Stimulated activated CD4-positive, alpha-beta T cell treated with anti-CD3 and anti-CD28 coated beads, Interleukin-2, amount 100 ng/mL, for 4 hours (primary cell): ENCODE measurements at places on chromosomes 16 and 17.
A peak's percentile ranks its signal among the peaks of the same experiment; 100 is the strongest.

- no peak for DNase-seq
Observed at GRCh38 chr16:76574651-76575050, 297.4 kb downstream of the CNTNAP4 start.

DNA sequence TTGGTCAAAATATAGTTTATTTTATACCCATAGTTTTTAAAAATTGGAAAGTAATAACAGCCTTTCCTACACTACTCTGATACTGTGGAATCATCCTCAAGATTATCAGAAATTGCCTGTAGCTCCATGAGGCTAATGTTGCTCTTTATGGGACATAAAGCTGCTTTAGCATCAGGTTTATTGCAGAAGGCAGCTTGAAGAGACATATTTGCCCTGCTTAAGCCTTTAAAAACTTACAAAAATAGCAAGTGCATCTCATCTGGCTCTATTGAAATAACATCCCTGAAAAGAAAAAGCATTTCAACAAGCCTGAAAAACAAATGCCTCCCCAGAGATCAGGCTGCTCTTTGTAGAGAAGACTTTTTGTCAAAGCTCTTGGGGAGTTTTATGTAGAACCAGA is 142.9 kb upstream of the MON1B start:
- DNase-seq = no peak

DNA sequence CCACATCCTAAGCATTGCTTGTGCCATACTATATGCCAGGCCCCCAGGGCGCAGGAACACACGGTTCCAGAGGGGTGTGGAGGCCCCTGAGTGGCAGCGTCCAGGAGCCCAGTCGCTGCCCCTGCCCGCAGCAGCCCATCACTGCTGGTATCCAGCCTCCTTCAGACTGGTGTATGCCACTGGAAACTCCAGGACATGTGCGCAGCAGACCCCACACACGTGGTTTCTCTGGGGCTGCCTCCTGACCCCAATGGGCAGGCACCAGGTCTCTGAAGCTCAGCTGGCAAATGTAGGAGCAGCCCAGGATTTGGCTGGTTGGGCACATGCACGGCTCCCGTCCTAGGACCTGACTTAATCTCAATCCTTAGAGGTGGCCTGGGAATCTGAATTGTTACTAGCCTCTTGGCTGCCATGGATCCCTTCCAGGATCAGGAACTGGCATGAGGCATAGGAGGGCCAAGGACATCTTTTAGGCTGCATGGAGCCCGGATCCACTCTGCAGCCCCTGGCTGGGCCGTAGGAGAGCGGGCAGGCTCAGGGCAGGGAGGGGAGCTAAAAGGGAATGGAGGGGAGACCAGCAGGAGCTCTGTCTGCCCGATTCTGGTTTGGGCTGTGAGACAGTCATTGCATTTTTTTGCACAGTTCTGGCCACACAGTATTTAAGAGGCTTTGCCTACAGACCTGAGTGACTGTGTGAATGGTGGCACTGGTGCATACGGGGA is 62.3 kb downstream of the RAI1 start:
- DNase-seq = no peak

DNA sequence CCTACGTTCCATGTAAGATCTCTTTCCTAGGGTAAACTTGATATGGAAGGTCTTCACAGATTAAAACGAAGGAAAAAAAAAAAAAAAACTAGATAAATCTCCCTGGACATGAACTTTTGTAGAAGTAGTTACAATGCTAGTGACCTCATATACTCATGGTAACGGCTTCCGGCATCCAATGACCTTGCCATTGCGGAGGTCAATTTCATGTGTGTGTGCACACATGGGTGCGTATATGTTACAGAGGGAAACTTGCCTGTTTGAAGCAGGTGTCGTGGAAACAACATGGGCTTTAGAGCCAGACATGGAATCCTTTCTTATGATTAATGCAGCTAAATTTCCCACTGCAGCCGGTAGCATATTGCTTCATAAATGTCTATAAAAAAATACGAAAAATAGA is 435.5 kb downstream of the MAF start:
- DNase-seq = no peak

GRCh38 chr17:16117149-16117548 is 98.2 kb downstream of the NCOR1 start:
- DNase-seq = no peak

- no peak for DNase-seq
Observed at GRCh38 chr16:63596716-63597115, 1525.1 kb downstream of the CDH11 start.

DNA sequence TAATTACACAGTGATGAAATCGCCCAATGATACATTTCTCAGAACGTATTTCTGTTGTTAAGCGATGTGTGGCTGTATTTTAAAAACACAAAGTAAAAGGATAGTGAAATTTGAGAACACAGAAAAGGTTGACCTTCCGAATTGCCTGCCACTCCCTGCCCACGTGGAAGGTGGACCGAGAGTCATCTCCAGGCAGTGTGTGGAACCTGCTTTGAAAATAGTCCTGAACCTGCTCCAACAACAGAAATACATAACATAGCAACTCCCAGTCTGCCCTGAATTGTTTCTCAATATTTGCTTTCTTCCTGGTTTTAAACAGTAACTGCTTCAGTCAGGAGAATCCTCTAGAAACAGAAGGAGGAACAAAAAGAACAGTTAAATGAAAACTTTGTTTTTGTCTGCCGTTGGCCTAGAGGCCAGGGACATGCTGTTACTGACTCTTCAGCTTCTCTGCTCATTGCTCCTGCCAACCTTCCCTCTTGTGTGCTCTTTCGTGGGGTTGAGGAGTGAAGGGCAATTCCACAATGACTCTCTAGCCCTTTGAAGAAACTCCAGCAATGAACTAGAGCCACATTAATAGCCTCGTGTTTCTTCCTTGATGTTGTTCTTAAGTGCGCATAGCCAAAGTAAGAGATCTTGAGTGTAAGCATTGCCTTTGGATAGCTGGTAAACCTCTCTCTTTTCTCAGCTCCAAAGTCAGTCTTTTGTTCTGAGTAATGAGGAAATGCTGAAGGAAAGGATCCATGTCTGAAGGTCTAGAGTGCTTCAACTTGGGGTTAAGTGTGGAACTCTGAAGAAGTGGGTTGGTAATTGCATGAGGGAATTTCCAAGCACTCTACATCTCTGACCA is 452.5 kb upstream of the CCL2 start:
- no peak for DNase-seq

- no peak for DNase-seq
Observed at GRCh38 chr17:40167685-40168261, 9.5 kb upstream of the RAPGEFL1 start.

GRCh38 chr16:28499854-28500253 is 5.4 kb downstream of the APOBR start:
- no peak for DNase-seq

GRCh38 chr16:86755571-86756006 is 177.2 kb downstream of the FOXL1 start:
- no peak for DNase-seq

DNA sequence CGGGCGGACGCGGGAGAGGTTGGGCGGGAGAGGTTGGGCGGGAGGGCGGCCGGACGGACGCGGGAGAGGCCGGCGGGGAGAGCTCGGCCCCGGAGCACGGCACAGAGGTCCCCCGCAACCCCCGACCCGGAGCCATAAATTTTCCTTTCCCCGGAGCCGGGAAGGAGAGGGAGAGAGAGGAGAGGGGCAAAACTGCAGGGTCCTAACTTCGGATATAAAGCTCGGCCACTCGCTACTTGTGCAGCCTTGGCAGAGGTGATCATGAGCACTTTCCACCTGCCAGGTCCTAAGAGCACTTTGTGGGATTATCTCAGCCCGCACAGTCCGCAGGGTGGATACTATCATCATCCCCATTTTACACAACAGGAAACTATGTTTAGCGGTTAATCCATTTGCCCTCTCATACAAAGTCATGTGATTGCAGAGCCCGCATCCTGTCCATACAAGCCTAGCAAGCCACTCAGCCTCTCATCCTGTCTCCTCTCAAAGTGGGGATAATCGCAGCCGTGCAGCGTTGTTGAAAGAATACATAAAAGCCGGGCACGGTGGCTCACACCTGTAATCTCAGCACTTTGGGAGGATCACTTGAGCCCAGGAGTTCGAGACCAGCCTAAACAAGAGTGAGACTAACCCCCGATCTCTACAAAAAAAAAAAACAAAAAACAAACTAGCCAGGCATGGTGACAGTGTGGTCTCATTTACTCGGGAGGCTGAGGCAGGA is 780 bp upstream of the DCAKD start:
- DNase-seq = no peak

- DNase-seq = no peak
Observed at GRCh38 chr16:72159801-72160200, 12.2 kb downstream of the PMFBP1 start.

- no peak for DNase-seq
Observed at GRCh38 chr17:2023692-2024571, 1.2 kb downstream of the RTN4RL1 start.

- no peak for DNase-seq
Observed at GRCh38 chr16:3487521-3488410, 7.5 kb downstream of the C16orf90 start.

DNA sequence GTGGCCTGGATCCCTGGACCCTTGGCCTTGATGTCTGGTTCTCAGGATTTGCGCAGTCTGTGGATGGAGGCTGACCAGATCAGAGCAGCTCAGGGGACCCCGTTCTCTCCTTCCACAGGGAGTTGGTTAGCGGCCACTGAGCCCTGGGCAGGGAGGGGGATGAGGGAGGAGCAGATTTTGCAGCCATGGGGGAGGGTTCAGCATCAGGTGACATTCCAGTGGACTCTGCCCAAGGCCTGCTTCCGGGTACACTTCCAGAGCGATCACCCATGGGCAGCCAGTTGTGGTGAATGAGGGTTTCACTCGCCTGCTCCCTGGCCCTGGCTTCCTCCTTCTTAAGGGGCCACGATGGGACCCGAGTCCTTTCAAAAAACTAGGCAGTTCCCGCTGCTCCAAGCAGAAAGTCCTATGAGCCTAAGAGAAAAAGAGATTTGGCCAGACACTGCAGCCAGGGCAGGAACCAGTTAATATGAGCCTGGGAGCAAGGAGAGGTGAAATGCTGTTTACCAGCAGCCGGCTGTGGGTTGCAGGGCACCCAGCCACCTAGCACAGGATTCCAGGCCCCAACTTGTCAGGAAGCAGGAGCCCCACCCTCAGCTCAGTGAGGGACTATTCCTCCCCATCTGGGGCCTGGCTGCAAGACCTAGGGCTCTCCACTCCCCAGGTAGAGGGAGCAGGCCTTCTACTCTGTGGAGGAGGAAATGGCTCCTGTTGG is 4.7 kb upstream of the GPRC5C start:
- no peak for DNase-seq

DNA sequence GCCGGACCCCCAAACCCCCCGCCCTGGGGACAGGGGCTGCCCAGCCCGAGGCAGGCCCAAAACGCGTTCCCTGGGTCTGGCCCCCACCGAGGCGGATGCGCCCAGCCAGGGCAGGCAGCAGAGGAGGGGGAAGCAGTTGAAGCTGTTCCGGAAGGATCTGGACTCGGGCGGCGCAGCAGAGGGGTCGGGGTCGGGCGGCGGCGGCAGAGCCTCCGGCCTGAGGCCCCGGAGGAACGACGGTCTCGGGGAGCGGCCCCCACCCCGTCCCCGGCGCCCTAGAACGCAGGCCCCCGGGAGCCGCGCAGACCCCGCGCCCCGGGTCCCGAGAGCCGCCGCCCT is 22.9 kb upstream of the ZFPM1 start:
- no peak for DNase-seq

DNA sequence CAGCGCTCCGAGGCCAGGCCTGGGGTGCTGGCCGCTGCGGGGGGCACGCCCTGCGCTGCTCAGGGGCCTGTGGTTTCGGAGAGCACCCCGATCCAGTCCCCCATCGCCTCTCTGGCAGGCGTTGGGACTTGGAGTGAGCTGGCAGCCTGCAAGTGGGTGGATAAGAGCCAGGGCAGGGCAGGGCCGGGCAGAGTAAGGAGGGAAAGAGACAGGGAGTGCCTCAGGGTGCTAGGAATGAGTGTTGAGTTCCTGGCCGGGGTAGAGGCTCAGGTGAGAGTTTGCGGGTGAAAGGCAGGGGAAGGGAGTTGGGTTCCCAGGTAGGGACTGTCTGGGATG is 1.3 kb downstream of the CDH13 start:
- no peak for DNase-seq

GRCh38 chr16:27430512-27430911 is 28.5 kb downstream of the IL21R start:
- DNase-seq = no peak

DNA sequence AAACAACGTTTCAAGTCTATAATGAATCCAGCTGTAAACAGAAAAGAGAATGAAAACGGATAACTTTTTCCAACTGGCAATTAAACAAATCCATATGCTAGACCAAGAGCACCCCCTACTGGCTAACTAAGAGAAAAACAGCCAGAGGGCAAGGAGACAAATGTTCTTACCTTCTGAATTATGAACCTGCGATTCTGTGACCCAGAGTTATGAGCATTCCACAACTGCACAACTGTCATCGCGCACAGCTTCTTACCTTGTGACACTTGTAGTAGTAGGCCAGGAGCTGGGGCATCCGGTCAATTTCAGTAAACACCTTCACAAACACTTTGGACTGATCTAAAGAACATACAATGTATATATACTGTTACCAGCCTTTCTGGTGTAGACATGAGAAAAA is 18.6 kb downstream of the COG7 start:
- DNase-seq = no peak

GRCh38 chr16:3767333-3767986 is 50.1 kb upstream of the TRAP1 start:
- DNase-seq = no peak

DNA sequence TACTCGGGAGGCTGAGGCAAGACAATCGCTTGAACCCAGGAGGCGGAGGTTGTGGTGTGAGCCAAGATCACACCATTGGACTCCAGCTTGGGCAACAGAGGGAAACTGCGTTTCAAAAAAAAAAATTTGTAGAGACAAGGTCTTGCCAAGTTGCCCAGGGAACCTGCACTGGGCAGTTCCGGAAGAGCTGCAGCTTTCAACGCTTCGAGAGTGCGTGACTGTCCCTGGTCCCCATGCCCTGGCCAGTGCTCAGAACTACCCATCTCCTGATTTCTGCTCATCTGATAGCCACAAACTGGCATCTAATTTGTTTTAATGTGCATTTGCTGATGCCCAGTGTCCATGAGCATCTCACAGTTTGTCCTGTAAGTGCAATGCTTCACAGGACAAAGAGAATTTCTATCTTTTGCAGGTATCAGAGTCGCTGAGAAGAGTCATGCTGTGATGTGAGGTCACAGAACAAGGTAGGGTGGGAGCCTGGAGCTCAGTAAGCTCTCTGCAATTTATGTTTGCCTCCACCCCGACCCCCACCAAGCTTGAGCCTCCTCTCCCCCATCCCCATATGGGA is 3.9 kb downstream of the ACTG1 start:
- DNase-seq = no peak

GRCh38 chr17:70230850-70231640 is 61.7 kb downstream of the KCNJ2 start:
- DNase-seq = no peak

DNA sequence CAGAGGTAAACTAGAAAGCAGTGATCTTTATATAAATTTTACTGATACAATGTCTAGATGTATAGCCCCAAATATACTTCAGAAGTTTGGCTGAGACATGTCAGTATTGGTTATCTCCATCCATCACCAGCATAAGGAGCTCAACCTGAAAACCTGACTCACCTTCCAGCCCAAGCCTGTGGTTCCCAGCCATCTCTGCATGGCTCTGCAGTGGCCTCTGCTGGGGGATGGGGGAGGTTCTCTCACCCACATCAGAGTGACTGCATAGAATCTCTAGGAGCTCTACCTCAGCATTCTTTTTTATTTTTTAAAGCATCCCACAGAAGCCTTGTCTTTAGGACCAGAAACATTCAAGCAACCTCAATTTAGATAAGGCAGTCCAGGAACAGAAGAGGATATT is 27.3 kb downstream of the USP7 start:
- DNase-seq = peak; percentile 76
